ENCODE measurements at places on chromosomes 11 and 22. TPM values are rescaled to one million over a fixed set of nuclear protein-coding genes. Genes with fewer than 3 reads are reported as not detected.

- DNase-seq = no peak
Measured at GRCh38 chr11:76205252-76206076, 838 bp downstream of the WNT11 start.

- DNase-seq = no peak
Measured at GRCh38 chr11:95443386-95443785, 212.4 kb upstream of the SESN3 start.

DNA sequence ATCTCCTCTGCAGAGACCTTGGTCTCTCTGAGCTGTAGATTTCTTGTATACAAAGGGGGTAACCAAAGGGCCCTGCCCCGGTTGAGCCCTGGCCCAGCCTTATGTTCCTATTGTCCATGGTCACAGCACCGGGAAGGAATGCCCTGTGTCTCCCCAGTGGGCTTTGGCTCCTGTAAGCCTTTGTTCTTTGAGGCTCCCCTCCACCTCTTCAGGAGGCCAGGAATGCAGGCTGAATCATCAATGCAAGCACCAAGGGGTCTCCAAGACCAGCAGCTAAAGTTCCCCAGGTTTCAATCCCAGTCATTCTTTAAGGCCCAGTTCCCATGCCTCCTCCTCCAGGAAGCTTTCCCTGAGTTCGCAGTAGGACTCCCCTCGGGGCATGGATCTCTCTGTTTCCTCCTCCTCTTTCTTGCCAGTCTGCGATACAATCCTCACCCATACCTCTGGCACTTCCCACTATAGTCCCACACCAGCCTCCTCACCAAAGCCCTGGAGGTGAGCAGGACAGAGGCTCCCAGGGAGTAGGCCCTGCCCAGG lies 29.2 kb upstream of the KLHL35 start:
- no peak for DNase-seq

- no peak for DNase-seq
Measured at GRCh38 chr11:106329273-106330018, 252.0 kb downstream of the AASDHPPT start.

DNA sequence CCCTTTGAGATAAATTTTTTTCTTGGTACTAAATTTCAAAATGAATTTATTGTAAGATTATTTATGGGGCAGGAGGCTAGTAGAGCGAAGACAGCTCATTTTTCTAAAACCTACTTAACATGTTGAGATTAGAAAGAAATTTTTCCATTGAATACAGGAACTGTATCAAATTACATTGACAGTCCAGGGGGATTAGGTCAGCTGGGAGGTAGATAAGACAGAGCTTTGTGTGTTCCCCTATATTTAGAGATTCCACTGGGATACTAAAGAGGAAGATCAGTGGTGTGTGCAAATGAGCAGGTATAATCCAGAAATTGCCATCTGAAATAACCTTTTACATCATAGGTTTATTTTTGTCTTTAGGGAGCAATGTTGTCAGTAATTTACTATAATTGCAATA lies 32.1 kb downstream of the ENDOD1 start:
- DNase-seq = no peak

DNA sequence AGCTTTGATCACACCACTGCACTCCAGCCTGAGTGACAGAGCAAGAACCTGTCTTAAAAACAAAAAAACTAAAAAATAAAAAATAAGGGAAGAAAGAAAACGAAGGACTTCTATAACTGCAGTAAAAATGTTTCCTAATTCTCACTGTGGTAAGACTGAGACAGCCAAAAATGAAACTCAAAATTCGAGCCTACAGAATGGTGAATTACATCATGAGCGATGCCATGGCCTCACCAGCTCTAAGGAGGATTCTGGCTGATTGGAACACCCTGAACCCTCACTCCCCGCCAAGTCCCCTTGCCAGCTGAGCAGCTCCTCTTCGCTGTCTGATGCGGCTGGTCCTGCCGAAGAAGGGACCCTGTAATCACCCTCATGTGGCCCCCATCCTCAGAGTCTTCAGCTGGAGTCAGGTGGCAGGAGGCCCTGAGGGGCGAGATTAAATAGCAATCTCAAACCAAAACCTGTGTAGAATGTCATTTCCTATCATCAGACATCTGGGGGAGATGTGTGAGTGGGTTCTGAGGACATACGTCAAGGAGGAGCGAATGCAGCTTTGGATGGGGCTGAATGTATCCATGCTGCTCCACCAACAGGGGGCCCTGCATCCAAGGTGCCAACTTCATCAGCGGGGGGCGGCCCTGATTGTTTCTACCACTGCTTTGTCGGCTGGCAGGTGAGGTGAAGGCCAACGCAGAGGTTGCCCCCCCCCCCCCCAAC lies 29.2 kb downstream of the PDGFB start:
- no peak for DNase-seq

DNA sequence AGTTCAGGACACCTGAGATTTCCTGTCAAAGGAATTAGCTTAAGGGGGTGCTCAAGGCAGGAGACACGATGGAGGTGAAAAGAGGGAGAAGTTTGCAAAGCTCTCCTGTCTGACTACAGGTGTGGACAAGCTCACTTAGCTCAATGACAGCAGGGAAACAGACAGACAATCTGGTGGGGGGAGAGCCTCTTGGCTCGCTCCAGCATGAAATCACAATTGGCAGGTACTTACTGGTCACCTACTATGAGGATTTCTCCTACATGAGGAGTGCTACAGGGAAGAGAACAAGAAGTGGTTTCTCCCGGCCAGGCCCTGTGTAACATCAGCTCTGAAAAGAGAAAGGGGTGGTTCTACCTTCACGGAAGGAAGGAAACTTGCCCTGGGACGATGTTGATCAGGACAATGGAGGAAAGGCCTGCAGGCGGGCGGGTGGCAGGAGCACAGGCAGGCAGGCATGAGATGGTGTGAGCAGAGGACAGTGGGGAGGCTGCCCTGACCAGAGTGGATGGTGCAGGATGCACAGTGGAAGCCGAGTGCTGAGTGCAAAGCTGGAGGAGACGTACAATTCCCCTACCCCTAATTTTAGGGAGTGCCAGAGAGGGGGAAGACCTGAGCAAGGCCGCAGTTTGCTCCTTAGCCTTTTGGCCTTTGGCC lies 57.9 kb upstream of the CRTAM start:
- no peak for DNase-seq

GRCh38 chr22:43743131-43743530 lies 69.0 kb downstream of the EFCAB6 start:
- DNase-seq = no peak

- DNase-seq = no peak
Measured at GRCh38 chr11:26027887-26028286, 304.0 kb upstream of the ANO3 start.

DNA sequence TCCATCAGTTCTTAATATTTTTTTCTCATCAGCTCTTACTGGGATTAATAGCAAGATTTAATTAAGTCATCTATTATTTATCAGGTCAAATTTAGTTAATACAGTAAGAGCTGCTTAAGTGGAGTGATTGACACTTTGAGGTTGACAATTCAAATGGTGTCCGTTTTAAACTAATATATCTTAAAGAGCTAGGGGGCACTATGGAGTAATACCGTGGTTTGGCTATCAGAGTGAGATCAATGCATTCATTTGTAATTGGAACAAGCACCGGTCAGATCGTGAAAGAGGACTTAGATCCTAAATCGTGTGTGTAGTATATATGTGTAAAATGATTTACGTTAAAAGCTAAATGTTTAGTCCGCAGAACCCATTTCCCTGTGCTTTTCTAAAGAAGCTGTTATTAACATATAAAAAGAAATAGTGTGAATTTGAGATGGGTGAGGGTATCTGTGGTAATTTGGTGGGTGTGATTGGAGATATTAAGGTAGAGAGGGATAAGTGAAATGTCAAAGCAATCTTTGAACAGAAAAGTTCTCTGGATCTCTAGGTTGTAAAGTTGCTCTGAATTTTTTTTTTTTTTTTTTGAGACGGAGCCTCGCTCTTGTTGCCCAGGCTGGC lies 2.3 kb downstream of the SIK2 start:
- DNase-seq = no peak

GRCh38 chr11:92552942-92553341 lies 328.3 kb downstream of the FAT3 start:
- no peak for DNase-seq

DNA sequence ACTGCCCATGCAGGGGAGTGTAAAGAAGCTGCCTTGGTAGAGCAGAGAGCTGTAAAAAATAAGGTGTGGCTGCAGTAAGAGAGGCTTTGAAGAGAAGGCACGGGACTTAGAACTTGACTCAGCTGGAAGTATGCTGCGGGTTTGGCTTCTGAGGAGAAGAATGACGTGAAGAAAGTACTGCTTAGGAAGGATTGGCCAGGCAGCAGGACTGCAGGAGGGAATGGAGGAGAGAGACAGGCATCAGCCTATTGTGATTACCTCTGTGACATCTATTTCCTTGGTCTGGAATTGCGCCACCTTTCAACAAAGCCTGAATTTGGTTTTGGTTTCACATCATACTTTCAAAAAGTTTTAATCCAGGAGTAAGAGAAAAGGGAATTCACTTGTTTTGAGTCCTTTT lies 22.5 kb downstream of the PRRG4 start:
- no peak for DNase-seq

DNA sequence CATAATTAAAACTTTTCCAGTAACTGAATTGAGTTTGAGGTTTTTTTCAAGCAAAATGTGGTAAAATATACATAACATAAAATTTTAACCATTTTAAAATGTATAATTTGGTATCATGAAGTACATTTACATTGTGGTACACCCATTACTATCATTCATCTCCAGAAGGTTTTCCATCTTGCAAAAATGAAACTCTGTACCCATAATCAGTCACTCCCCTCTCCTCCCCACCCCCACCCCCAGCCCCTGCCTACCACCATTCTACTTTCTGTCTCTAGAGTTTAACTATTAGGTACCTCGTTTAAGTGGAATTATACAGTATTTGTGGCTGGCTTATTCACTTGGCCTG lies 63.7 kb downstream of the MICAL2 start:
- no peak for DNase-seq

GRCh38 chr11:59176330-59176729 lies 4.4 kb downstream of the DTX4 start:
- no peak for DNase-seq

DNA sequence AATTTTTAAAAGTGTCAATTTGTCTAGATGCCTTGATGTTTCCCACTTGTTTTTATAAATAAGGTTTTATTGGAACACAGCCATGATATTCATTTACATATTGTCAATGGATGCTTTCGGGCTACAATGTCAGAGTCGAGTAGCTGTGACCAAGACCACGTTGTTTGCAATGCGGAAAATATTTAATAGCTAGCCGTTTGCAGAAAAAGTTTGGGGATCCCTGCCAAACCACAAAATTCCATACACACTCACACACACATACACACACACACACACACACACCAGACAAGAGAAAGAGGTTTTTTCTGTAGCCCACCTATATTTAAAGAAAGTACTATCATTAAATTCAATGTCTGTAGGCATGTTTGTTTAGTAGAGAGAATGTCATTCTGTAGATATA lies 58.3 kb downstream of the TYR start:
- no peak for DNase-seq

GRCh38 chr11:122108192-122108799 lies 7.7 kb downstream of the BLID start:
- no peak for DNase-seq

DNA sequence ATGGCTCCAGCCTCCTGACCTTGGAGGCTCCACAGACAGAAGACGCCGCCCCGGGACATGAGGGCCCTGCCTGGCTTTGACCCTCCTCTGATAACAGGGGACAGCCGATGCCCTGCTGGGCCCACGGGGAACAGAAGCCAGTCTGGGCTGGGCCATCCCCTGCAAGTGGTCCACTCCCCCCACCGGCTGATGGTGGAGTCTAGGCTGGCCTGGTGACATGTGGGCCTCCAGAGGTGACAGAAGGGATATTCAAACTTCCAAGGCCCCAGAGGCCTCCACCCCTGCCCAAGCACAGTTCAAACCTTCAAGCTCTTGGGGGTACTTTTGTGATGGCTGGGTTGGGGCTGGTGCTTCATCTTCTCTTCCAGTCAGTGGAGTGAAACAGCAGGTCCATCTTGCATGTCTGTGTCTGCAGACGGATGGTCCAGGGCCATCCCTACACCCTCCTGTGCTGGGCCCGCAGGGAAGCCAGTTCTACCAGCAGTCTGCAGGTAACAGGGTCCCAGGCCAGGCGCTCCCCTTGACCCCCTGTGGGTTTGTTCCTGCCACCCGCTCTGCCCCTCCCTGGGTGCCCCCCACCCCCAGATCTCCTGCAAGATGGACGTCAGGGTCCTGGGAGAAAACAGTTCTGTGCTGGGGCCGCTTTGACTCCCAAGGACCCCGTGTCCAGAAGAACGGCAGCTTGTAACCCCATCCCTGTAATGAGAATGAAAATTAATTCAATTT lies 929.9 kb downstream of the BRD1 start:
- no peak for DNase-seq

GRCh38 chr11:86063536-86063935 lies 5.3 kb downstream of the PICALM start:
- no peak for DNase-seq

- DNase-seq = no peak
Measured at GRCh38 chr11:2590965-2591754, 108.6 kb downstream of the KCNQ1OT1 start.

GRCh38 chr11:114129142-114129541 lies 69.6 kb downstream of the ZBTB16 start:
- no peak for DNase-seq

- no peak for DNase-seq
Measured at GRCh38 chr11:7696424-7696823, 9.9 kb downstream of the OVCH2 start.

DNA sequence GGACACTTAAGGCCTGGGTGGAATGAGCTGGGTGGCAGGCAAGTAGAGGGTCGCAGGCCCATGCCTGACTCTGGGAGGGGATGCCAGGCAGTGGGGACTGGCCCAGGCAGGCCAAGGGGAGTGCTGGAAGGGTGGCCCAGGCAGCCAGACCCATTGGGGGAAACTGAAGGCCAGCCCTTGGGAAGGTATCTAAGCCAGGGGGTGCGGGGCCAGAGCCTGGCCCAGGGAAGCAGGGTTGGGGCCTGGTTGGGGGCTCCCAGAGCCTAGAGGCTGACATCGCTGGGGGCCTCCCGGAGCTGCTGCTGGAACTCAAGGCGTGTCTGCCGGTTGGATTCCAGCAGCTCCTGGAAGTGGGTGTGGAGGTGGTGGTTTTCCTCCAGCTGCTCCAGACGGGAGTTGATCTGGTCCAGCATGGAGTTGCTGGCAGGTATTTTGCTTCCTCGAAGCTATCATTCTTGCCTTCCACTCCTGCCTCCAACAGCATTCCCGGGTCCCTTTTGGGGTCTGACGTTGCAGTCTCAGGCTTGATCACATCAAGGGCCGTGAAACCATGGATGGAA lies 35.3 kb upstream of the XBP1 start:
- DNase-seq = no peak

- no peak for DNase-seq
Measured at GRCh38 chr11:69435161-69435986, 46.1 kb upstream of the LINC01488 start.

- no peak for DNase-seq
Measured at GRCh38 chr11:74282421-74282820, 29.0 kb downstream of the P4HA3 start.

GRCh38 chr11:17407575-17407974 lies 19.1 kb upstream of the KCNJ11 start:
- DNase-seq = no peak

CNTF gene
- 0.96 TPM for total RNA-seq

MGAT3 gene
- 1.8 TPM for total RNA-seq

OR8H2 gene
- not detected for total RNA-seq

PRRG4 gene
- total RNA-seq = 3.7 TPM

NTM gene
- 111 TPM for total RNA-seq

PRG3 gene
- not detected for total RNA-seq

All from kidney epithelial cell (primary cell).